HT-29 (cell line): ENCODE measurements at places on chromosomes 12 and 14. TPM values are rescaled to one million over a fixed set of nuclear protein-coding genes. Genes with fewer than 3 reads are reported as not detected.

DNA sequence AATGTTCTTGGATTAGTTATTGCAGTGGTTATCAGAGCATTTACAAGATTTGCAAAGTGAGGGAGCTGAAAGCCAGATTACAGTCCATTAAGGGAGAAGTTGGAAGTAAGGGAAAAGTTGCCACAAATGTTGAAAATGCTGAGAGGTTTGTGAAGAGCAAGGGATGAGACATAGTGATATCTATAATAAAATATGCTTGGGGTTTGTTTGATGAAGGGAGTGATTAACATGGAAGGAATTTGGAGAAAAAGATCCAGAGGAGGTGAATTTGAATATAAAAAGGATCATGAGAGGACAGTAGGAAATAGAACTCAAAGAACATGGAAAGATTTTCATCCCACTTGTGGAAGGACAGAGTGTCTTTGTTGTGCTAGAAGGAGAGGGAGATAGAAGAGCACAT is 19.3 kb upstream of the CCER1 start:
- no peak for DNase-seq

DNA sequence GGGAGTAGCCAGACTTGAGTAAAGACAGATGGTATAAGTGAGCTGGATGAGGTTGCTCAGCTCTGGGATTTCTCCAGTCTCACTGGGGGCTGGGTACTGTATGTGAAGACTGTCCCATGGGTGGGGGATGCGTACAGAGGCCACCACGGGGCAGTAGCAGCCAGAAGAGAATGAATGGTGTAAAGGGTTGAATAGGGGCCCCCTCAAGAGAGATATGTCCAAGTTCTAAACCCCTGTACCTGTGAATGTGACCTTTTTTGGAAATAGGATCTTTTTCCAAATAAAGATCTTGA is 21.8 kb upstream of the BCDIN3D start:
- DNase-seq, result no peak

- no peak for DNase-seq
Measured at GRCh38 chr14:79016828-79017505, 846.8 kb downstream of the NRXN3 start.

DNA sequence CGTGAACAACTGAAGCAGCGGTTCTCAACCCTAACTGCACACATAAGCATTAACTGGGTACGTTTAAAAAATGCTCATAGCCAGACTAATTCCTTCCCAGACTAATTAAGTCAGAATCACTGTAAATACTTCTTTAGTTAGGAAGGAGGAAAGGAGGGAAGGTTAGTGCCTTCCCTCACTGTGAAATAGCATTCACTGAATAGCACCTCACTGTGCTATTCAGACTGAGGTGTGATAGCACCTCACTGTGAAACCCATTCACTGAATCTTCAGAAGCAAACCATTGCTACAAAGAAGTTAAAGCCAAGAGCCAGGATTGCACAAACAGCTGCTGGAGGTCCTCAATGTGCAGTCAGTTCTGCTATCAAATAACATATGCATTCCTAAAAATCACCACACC is 58.8 kb downstream of the RTN1 start:
- no peak for DNase-seq

DNA sequence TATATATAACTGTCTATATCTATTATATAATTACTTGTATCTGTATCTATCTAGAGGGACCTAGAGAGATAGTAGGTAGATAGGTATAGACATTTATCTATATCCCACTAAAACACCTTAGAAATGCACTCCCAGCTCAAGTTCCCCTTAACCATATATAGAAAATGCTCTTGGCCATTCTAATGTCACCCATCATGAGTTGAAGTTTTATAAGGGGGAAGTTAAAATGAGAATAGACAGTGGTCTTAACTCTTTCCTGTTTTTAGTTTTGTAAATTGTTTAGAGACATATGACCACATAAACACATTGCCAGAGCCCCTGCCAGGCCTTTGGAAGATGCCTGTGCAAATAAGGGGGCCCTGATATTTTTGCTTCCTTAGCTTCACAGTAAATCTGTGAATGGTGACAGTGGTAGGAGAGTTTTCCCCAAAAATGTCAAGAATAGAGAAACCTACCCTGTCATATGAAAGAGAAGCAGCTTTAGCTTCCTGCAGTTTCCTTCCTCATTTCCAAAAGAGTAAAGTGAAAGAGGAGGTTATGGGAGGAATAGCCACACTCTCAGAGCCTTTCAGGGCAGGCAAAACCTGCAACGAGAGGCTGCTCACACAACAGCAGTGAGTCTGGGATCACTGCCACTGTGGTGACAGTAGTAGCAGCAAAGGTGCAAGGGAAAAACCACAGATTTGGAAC is 45.5 kb downstream of the MGST1 start:
- DNase-seq, result no peak

- DNase-seq, result no peak
Measured at GRCh38 chr12:67981287-67982162, 7.7 kb upstream of the IFNG-AS1 start.

DNA sequence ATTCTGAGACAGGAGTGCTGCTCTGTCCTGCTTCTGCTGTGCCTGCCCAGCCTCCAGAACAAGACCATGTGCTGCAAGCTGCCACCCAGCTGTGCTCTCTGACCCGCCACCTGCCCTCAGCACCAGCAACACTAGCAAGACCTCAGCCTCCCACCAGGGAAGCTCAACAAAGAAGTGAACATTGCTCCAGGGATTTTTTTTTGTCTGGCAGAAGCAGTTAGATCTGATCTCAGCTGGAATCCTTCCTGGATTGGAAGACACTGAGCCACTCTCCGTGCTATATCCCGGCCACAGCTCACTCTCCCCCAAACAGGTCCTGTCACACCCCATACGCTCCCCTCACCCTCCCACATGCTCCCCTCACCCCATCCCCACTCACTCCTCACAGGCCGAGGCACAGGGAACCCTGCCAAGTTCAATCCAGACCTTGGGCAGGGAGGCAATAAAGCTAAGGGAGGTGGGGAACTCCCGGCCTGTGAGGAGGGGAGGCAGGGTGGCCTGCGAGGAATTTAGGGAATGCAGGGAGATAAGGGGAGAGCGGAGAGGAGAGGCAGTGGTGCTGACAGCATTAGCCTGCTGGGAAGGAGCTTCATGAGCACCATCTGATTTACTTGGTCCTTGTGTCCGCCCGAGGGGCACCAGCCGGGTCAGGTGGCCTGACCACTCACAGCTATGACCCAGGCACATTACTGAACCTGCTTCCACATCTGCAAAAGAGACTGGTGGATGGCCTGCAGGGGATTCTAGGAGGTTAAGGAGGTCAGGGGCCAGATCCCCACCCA is 29.7 kb downstream of the CCDC85C start:
- DNase-seq, result no peak

GRCh38 chr12:53414756-53415417 is 8.8 kb upstream of the AMHR2 start:
- no peak for DNase-seq

GRCh38 chr12:78566456-78566855 is 298.1 kb upstream of the SYT1 start:
- DNase-seq, result no peak

DNA sequence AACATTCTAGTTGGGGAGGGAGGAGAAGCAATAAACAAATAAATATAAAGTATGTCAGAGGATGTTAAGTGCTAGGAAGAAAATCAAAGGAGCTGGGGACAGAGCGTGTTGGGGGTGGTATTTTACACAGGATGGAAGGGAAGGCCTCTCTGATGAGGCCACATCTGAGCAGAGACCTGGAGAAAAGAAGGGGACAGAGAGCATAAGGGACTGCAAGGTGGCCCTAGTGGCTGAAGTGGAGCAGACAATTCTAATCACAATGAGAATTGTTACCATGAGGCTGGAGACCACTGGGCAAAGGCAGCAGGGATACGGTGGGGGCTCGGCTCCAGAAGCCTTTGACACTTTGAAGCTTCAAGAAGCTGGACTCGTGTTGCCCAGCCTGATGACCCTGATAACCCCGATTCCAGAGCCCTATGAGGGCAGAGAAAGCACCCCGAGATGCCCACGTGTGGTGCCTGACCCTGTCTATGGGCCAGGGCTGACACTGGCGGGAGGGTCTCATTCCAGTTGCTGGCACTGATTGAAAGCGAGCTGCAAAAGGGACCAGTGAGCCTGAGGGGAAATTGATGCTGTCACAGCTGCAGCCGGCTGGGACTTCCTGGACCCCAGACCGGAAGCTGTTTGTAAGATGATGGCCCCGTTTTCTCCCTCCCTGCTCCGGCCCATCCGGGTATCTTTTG is 169.1 kb downstream of the RBM19 start:
- no peak for DNase-seq

DNA sequence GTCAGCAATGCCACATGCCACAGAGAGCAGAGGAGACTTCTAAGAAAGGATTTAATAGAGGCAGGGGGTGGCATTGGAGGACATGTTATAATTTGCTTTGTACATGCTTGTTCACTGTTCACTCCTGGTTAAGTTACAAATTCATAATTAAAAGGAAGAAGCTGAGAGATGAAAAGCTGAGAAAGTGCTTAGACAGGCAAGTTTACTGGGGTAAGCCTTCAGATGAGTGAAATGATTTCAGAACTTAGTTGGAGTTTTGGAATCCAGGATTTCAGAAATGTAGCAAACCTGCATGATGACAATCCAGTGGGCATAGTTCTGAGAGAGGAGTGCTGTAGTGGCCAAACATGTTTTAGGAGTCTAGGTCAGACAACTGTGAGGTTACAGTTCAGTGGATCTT is 67.3 kb upstream of the FBXO33 start:
- no peak for DNase-seq

DNA sequence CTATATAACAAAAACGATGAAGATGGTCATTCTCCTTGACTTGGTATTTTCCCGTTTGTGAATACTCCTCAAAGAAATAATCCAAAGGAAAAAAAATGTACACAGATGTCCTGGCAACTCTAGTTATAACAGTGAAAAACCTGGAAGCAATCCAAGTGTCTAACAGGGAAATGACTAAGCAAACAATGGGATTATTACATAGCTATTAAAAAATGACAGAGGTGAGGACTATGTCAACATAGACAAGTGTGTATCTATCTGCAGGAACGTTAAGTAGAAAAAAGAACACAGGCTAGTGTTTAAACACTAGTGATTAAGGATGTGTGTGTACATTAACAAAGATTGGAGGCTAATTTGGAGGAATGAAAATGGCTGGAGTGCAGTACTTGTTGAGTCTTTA is 5.9 kb upstream of the APOLD1 start:
- peak; percentile 92 for DNase-seq

DNA sequence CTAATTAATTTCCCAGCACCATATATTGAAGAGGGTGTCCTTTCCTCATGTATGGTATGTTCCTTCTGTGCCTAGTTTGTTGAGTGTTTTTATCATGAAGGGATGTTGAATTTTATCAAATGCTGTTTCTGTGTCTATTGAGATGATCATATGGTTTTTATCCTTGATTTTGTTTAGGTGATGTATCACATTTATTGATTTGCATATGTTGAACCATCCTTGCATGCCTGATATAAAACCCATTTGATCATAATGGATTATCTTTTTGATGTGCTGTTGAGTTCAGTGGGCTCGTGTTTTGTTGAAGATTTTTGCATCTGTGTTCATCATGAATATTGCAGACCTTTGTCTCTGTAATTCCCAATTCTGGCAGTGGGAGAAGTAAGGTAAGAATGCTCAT is 44.6 kb downstream of the RASSF8 start:
- DNase-seq, result no peak

GRCh38 chr14:95157048-95157326 is 342 bp downstream of the DICER1 start:
- no peak for DNase-seq

SOX5 gene
- 0.57 TPM in 1 of 2 replicates, not detected in the other for total RNA-seq

OR6C74 gene
- total RNA-seq, result not detected in 2 replicates

HSPA2 gene
- total RNA-seq, result 2.2 and 4.1 TPM in 2 replicates

HOXC10 gene
- 1.7 TPM in 1 of 2 replicates, not detected in the other for total RNA-seq

GPX2 gene
- total RNA-seq, result 1,024 and 1,115 TPM in 2 replicates

DDN gene
- 0.66 and 0.83 TPM in 2 replicates for total RNA-seq

NANOG gene
- not detected in 2 replicates for total RNA-seq

PTCSC3 gene
- total RNA-seq, result not detected in 2 replicates

CD163L1 gene
- 0.70 and 1.2 TPM in 2 replicates for total RNA-seq

CLEC4A gene
- total RNA-seq, result 0.64 TPM in 1 of 2 replicates, not detected in the other

PLXNC1 gene
- total RNA-seq, result 0.05 TPM in 1 of 2 replicates, not detected in the other

DAO gene
- not detected in 2 replicates for total RNA-seq
